ENCODE measurements at places on chromosomes 1 and 21. TPM values are rescaled to one million over a fixed set of nuclear protein-coding genes. Genes with fewer than 3 reads are reported as not detected.

NID1 gene
- total RNA-seq = 295 TPM

LPGAT1 gene
- 20.2 TPM for total RNA-seq

ANGPTL3 gene
- not detected for total RNA-seq

OR10J1 gene
- total RNA-seq = not detected

LY9 gene
- not detected for total RNA-seq

NIBAN1 gene
- total RNA-seq = 25.4 TPM

DBT gene
- total RNA-seq = 2.9 TPM

RPL11 gene
- 1,006 TPM for total RNA-seq

Measured in myometrial cell (primary cell).